SIG-M5 (cell line): ENCODE measurements at places on chromosomes 5 and 9.

- no peak for DNase-seq
Observed at GRCh38 chr5:151709109-151709735, 22.5 kb upstream of the SPARC start.

DNA sequence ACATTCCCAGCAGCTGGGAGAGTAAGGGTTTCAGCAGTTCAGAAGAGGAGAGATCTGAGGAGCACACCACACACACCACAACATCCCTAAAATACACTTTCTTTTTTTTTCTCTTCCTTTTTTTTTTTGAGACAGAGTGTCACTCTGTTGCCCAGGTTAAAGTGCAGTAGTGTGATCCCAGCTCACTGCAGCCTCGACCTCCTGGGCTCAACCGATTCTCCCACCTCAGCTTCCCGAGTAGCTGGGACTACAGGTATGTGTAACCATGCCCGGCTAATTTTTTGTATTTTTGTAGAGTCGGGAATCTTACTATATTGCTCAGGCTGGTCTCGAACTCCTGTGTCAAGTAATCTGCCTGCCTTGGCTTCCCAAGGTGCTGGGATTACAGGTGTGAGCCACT is 9.7 kb upstream of the UBAP1 start:
- no peak for DNase-seq

- DNase-seq, result no peak
Observed at GRCh38 chr9:21429191-21429590, 11.0 kb upstream of the IFNA1 start.

GRCh38 chr9:28820741-28821140 is 1247.5 kb upstream of the C9orf72 start:
- DNase-seq, result no peak

GRCh38 chr5:172177176-172177575 is 10.8 kb downstream of the STK10 start:
- no peak for DNase-seq

DNA sequence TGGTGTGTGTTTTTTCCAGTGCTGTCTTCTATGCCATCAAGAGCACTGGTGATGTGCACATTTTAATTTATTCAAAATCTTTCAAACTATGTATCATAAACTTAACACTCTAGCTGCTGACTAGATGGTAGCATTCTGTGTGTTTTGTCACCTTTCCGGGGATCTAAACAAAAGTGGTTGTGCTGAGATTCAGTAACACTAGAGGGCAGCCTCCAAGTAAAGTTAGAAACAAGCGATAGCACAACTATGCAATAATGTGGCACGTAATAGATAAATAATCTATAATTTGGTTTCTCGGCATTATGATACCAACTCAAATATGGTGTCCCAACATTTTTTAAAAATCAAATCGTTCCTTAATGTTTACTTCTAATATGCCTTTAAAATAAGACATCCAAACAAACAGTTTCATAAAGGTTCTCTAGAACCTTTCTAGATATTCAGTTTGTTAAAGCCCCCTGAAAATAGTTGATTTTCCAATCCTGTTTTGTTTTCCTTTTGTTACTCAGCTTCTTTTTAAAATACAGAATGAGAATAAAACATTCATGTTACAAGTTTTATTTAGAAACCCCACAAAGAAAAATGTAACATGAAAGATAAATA is 16.9 kb downstream of the SEMA6A start:
- no peak for DNase-seq

DNA sequence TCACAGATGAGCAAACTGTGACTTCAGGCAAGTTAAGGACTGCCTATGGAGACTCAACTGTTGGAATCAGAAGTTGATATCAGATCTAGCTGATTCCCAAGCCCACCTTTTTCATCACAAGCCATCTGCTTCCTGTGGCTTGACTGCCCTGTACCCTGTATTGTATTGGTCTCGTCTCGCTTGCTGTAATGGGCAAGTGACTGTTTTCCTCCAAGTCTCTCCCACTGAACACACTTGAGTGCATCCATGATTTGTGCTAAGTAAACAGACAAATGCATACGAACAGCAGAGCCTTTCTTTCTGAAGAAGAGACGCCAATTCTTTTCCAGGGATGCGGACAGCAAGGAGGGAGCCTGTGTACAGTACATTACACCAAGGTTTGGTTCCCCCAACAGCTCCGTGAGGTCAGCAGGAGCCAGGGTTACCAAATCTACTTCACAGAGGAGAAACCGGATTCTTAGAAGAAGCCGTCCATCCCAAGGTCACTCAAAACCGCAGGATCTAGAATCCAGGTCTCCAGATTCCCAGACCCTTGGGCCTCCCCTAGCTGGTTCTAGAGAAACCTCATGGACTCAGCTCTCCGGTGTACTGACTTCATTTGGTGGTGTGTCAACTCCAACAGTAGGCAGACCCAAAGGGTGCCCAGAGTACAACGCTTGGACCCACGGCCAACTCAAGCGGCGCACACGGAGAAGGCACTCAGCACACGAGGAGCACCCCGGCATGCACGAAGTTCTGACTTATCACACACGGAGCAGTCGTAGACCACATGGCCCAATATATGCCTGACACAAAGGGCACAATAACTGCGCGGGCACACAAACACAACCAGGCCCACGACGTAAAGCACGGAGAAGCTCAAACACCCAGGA is 1.1 kb downstream of the BAG1 start:
- DNase-seq, result no peak

DNA sequence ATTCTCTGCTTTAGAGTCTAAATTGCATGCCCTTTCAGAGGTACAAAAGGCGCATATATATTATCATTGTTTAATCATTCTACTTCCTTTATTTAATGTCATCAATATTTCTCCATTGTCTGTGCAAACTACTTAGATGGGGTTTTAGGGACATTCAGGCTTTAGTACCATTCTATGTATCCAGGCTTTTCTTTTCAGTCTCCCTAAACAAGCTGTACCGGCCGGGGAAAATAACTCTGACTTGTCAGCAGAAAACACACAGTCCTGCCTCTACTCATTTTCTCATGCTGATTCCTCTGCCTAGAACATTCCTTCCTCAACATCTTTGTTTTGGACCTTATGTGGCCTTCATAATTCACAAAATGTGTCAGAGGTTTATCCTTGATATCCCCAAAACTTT is 392.1 kb upstream of the DAB2 start:
- no peak for DNase-seq

DNA sequence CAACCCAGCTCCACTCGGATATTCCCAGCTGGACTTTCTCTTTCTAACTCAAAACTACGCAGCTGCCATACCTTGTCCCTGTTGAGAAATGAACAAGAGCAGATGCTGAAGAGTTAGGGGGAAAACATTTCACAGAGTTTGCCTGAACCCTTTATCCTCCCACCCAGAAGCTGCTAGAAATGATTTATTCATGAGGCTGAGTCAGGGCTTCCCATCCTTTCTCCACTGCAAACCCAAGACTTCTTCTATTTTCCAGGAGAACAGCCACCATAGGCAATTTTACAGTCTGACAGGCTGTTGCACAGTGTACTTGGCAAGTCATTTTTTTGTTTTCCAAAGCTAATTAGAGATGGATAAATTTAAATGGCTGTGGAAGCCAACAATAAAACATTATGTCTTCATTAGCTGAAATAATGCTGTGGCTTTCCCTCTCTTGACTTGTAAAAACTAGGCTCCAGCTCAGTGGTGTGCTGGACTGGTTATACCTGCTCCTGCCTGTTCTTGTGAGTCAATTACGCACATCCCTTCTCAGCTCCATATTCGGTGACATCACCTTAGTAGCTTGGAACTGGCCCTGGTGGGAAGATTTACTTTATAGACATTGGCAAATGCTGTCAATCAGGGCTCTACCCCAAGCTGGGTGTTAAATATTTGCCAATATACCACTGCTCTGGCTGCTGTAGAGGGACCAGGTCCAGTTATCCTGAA is 71.9 kb downstream of the KIF4B start:
- DNase-seq, result no peak
